CD4-positive, alpha-beta T cell (primary cell): ENCODE measurements at places on chromosomes 3 and 15. TPM values are rescaled to one million over a fixed set of nuclear protein-coding genes. Genes with fewer than 3 reads are reported as not detected.

GRCh38 chr3:12895391-12896062, 54.2 kb upstream of the RPL32 start:
- H3K36me3 ChIP-seq, result peaks cover 15% of the 10 kb centered on the region
- no peak for DNase-seq
- H3K27me3 ChIP-seq, result peaks cover 2% of the 10 kb centered on the region
- H3K4me3 ChIP-seq, result no peak overlapping the region
- H3K27ac ChIP-seq, result no peak overlapping the region

- H3K27ac ChIP-seq, result no peak overlapping the region
- H3K4me1 ChIP-seq, result no peaks in the 10 kb centered on the region
- H3K36me3 ChIP-seq, result no peaks in the 10 kb centered on the region
These were observed 48.4 kb downstream of the DTWD1 start for GRCh38 chr15:49669288-49669687.

DNA sequence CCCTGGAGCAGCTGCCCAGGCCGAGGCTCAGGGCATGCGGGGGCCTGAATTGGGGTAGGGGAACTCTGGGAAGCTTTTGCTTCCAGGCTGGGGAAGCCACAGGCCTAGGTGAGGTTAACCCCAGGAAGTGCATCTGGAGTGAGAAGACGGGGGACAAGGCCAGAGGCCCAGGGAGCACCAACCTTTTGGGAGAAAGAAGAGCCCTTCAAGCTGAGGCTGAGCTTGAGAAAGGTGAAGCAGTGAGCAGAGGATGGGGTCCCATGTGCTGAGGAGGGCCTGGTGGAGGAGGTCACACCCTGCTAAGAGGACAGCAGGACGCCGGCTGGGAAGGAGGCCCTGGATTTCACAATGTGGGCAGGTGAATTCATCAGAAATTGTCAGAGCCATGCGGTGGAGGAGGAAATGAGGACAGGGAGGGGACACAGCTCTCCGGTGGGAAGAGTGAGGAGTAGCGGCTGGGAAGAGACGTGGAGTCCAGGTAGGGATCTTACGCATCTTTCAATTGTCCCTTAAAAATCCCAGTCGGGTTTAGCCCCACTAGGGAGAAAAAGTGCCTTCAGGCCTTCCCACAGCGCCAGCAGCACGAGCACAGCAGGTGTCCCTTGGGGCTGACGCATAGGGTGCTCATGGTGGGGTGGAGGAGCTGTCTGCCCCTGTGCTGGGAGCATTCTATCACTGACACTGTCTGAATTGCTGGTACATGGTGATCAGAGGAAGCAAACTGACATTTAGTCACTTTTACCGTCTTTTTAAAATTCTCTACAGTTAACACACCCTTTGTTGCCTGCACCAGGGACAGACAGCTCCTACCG, 50.9 kb downstream of the HCN4 start:
- H3K4me3 ChIP-seq, result no peak overlapping the region
- no peaks in the 10 kb centered on the region for H3K36me3 ChIP-seq
- no peaks in the 10 kb centered on the region for H3K4me1 ChIP-seq
- no peak overlapping the region for H3K27ac ChIP-seq

SATB1 gene
- 393 TPM for total RNA-seq

GRCh38 chr3:88167704-88168103, 17.9 kb downstream of the C3orf38 start:
- H3K27me3 ChIP-seq, result no peaks in the 10 kb centered on the region
- H3K4me3 ChIP-seq, result no peak overlapping the region
- H3K36me3 ChIP-seq, result peaks cover 8% of the 10 kb centered on the region
- H3K27ac ChIP-seq, result no peak overlapping the region
- H3K4me1 ChIP-seq, result no peaks in the 10 kb centered on the region
